ENCODE measurements at places on chromosomes 2 and 18. TPM values are rescaled to one million over a fixed set of nuclear protein-coding genes. Genes with fewer than 3 reads are reported as not detected.

Gene SERPINB3
- 1.7 TPM for total RNA-seq

Gene GNAL
- total RNA-seq: 23.8 TPM

Gene TUBA4B
- not detected for total RNA-seq

Gene OSBPL6
- 4.6 TPM for total RNA-seq

Gene NDUFAF7
- 108 TPM for total RNA-seq

Gene SERPINB4
- 4.3 TPM for total RNA-seq

Gene TDRD15
- not detected for total RNA-seq

Gene HOXD12
- not detected for total RNA-seq

Gene TBR1
- total RNA-seq: not detected

Gene NAB1
- 36.9 TPM for total RNA-seq

GRCh38 chr2:12717191-12718014, 667 bp downstream of the TRIB2 start:
- 0 out of 2 replicates have a peak, but pooled peaks cover 1% of the 10 kb centered on the region for H3K36me3 ChIP-seq
- peak; percentile 71 for DNase-seq
- no peak overlapping the region for H3K27ac ChIP-seq
- H3K4me1 ChIP-seq: peaks cover 9% of the 10 kb centered on the region
- no peaks in the 10 kb centered on the region for H3K27me3 ChIP-seq

GRCh38 chr2:209425471-209426071, 1.7 kb downstream of the MAP2 start:
- no peak overlapping the region for H3K4me3 ChIP-seq
- H3K27me3 ChIP-seq: peaks cover 3% of the 10 kb centered on the region
- no peaks in the 10 kb centered on the region for H3K36me3 ChIP-seq
- no peak overlapping the region for H3K27ac ChIP-seq
- peak; percentile 27 for DNase-seq

- no peak for DNase-seq
- no peaks in the 10 kb centered on the region for H3K36me3 ChIP-seq
- H3K4me1 ChIP-seq: no peaks in the 10 kb centered on the region
- H3K27ac ChIP-seq: no peak overlapping the region
- no peaks in the 10 kb centered on the region for H3K27me3 ChIP-seq
Observed at GRCh38 chr2:206189691-206190090, 30.0 kb downstream of the EEF1B2 start.

GRCh38 chr18:9700261-9700796, 7.8 kb upstream of the RAB31 start:
- no peak overlapping the region for H3K27ac ChIP-seq
- H3K36me3 ChIP-seq: no peaks in the 10 kb centered on the region
- no peak overlapping the region for H3K4me3 ChIP-seq
- no peak for DNase-seq
- peaks cover 3% of the 10 kb centered on the region for H3K4me1 ChIP-seq
- no peaks in the 10 kb centered on the region for H3K27me3 ChIP-seq

DNA sequence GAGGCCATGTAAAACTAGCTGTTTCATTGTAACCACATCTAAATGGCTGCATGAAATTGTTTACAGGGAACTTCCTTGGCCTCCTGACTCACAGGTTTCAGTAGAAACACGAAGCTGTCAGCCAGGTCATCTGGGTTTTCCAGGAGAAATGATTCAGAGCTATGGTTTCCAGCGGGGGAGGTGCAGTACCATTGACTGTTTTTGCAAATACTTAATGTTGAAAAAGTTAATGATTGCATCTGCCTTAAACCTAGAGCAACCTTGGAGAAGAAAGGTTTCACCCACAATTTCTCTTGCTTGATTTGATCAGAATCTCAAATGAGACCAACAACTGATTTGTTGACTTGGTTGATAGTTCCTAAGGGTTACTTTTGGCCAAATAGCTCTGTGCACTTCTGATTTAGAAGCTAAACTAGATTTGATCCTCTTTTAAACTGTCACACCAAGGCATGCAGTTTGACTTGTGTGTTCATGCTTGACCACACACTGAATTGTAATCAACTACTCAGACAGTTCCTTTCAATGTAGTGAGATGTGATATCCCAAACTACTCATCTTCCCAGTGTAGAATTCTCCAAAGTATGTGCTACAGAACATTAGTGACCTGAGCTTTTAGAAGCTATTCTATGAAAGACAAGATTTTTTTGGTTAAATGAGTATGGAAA, 193.5 kb upstream of the CHST9 start:
- H3K27me3 ChIP-seq: no peaks in the 10 kb centered on the region
- no peak for DNase-seq

DNA sequence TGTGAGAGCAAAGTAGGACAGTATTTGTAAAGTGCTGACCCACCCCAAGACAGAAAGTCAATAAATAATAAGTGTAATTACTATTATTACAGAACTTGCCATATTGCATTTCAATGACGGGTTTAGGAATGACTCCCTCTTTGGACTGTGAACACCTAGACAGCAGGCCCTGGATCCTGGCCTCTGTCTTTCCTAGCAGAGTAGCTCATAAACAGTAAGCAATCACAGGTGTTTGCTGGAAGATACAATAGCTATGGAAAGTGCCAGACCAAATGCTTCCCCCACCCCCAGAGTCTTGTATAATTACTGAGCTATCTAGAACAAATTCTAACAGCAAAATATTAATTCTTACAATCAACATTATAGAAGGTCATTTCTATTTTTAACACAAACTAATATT, 20.1 kb upstream of the MYO1B start:
- no peak overlapping the region for H3K4me3 ChIP-seq
- H3K4me1 ChIP-seq: no peaks in the 10 kb centered on the region
- DNase-seq: no peak
- no peaks in the 10 kb centered on the region for H3K27me3 ChIP-seq

- no peaks in the 10 kb centered on the region for H3K27me3 ChIP-seq
- no peak overlapping the region for H3K27ac ChIP-seq
- no peaks in the 10 kb centered on the region for H3K36me3 ChIP-seq
- H3K4me1 ChIP-seq: no peaks in the 10 kb centered on the region
- DNase-seq: no peak
Observed at GRCh38 chr2:95700519-95700918, 108.7 kb downstream of the TRIM43 start.

- DNase-seq: no peak
- no peaks in the 10 kb centered on the region for H3K4me1 ChIP-seq
- no peak overlapping the region for H3K27ac ChIP-seq
- no peaks in the 10 kb centered on the region for H3K36me3 ChIP-seq
- H3K4me3 ChIP-seq: no peak overlapping the region
Observed at GRCh38 chr18:35038881-35039491, 2.2 kb upstream of the MAPRE2 start.

- no peak overlapping the region for H3K4me3 ChIP-seq
- H3K27me3 ChIP-seq: no peaks in the 10 kb centered on the region
- no peak for DNase-seq
- H3K27ac ChIP-seq: no peak overlapping the region
- no peaks in the 10 kb centered on the region for H3K36me3 ChIP-seq
Observed at GRCh38 chr2:183224948-183225347, 100.7 kb downstream of the NUP35 start.

DNA sequence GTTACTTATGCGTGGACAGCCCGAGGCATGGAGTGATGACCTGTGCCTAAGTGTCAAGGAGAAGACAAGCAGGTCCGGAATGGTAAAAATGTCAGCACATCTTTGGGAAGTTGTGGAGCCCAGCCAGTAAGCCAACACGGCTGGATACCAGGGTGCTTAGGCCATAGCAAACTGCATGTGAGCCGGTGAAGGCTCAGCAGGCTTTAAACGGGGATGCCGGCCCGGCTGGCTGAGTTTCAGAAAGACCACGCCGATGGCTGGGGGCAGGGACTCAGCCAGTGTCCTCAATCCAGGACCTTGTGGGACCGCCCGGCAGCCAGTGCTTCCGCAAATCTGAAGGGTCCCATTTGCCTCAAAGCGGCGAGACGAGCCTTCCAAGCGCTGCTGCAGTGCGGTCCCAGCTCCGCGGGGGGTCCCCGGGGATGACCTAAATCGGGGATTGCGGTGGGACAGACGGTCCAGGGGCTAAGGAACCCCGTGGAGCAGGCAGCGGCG, 946 bp upstream of the AGAP1 start:
- peak overlapping the region; percentile 94 for H3K4me3 ChIP-seq
- H3K4me1 ChIP-seq: no peaks in the 10 kb centered on the region
- peak; percentile 65 for DNase-seq
- no peaks in the 10 kb centered on the region for H3K36me3 ChIP-seq

- H3K27me3 ChIP-seq: no peaks in the 10 kb centered on the region
- 0 out of 2 replicates have a peak, but pooled peaks cover 3% of the 10 kb centered on the region for H3K4me1 ChIP-seq
- peaks cover 33% of the 10 kb centered on the region for H3K36me3 ChIP-seq
- H3K27ac ChIP-seq: no peak overlapping the region
Observed at GRCh38 chr2:3195641-3196476, 181.8 kb downstream of the EIPR1 start.

DNA sequence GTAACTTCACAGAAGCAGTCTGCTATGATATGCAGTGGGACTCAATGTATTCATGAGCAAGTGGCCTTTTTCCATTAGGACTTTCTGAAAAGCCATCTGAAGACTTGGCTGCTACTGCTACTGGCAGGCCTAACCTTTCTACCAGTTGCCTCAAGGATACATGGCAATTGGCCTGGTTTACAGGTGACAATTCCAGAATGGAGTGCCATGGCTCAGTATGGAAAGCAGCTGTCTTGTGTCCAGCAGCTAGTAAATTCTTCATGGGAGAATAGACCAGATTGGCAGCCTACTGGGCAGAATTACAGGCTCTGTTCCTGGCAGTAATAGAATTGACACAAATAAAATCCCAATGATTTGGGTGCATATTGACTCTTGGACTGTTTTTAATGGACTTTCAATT, 12.6 kb upstream of the TMX3 start:
- no peak overlapping the region for H3K4me3 ChIP-seq
- no peak overlapping the region for H3K27ac ChIP-seq
- no peaks in the 10 kb centered on the region for H3K36me3 ChIP-seq
- no peaks in the 10 kb centered on the region for H3K4me1 ChIP-seq

DNA sequence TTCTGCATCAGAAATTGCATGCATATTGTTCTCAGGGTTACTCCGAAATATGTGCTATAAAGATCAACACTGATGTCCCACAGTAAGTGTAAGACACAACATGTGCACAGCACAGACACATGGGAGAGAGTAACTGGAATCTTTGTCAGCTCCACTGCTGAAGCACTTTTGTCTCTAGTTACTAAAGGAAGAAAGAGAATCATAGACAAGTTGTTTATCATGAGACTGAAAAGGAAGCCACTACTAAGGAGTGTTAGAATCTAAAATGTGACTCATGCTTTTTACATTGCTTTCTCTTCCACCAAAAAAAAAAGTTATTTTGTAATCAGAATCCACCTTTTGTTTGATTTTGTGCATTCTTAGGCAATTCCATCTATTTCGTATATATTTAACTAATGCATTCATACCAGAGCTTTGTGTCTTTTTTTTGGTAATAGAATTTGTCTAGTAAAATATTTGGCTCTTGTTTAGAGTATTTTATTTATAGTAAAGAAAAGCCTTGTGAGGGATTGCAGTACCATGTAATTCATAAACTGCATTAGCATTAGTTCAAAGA, 502.4 kb downstream of the FBXO15 start:
- DNase-seq: no peak
- no peaks in the 10 kb centered on the region for H3K27me3 ChIP-seq
- H3K27ac ChIP-seq: no peak overlapping the region
- H3K36me3 ChIP-seq: no peaks in the 10 kb centered on the region

DNA sequence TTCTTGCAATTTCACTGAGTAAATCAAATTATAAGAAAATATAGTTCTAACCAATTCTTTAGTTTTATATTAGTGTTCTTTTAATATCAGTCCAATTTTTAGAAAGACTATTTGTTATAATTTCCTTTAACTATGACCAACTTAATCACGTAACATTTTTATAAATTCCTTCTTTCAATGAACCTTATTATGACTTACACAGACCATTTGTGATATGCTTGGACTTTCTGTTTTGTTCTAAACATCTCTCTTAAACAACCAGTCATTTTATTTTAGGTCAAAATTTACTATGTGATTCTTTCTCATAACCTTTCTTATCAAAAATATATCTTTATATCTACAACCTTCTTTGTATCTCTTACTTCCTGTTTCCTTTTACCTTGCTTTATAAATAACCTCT, 39.5 kb upstream of the DYNAP start:
- no peak for DNase-seq
- no peak overlapping the region for H3K27ac ChIP-seq
- H3K36me3 ChIP-seq: peaks cover 76% of the 10 kb centered on the region
- H3K4me3 ChIP-seq: no peak overlapping the region

- no peaks in the 10 kb centered on the region for H3K27me3 ChIP-seq
- DNase-seq: no peak
- no peak overlapping the region for H3K4me3 ChIP-seq
- H3K36me3 ChIP-seq: no peaks in the 10 kb centered on the region
- H3K27ac ChIP-seq: no peak overlapping the region
- H3K4me1 ChIP-seq: no peaks in the 10 kb centered on the region
Observed at GRCh38 chr2:100265226-100265625, 57.1 kb downstream of the LONRF2 start.

DNA sequence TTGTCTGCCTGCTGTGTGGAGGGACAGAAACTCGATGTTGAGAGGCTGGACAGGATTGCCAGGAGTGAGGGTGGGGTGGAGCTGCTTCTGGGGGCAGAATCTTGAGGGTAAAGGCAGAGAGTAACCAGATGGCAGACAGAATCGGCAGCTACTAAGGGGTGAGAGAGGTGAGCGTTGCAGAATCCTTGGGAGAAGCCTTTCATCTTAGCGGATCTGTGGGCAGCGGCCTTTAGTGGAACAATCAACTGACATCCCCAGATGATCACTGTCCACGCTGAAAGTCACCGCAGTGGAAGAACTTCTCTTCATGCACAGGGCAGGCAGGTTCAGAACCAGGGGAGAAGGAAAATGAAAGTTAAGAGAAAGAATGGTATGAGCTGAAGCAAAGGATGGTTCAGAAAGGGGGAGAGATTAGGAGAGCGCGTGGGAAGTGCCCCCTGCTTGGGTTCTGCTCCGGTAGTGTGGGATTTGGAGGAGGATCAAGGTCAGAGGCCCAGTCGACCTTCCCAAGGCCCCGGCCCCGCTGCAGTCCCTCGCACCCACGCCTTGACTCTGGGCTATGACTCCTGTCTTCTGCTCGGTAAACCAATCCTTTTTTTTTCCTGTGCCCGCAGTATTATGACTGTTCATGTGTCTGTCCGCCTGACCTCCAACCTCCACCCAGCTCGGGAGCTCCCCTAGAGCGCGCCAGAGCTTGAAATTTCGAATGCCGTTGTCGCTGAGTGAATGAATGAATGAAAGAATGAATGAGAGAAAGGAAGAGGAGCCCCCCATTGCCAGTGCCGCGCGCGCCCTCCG, 584 bp downstream of the BOLA3 start:
- no peaks in the 10 kb centered on the region for H3K4me1 ChIP-seq
- no peak for DNase-seq

Measured in H9 (cell line).